ENCODE measurements at places on chromosomes 11 and 22. TPM values are rescaled to one million over a fixed set of nuclear protein-coding genes. Genes with fewer than 3 reads are reported as not detected.
A peak's percentile ranks its signal among the peaks of the same experiment; 100 is the strongest.

The RFPL2 gene
- total RNA-seq: not detected

The CNTF gene
- total RNA-seq: 0.82 TPM

The PIH1D2 gene
- total RNA-seq: 5.5 TPM

DNA sequence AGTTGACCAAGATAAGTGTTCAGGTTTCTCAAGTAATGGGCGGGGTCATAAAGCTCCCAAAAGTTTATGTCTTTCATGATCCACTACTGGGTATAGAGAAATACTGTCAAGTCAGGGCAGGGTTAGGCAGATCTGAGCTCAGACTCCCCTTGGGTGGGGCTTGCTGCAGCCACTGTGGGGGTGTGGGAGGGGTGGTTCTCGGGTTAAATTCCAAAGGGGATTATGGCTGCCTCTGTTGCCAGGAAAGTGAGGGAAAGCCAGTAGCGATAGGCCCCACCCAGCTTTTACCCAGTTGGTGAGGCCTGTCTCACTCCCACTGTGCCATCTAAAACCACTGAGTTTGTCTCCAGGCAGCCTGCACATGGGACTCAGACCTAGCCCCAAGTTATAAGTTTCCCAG is 37.8 kb downstream of the DLG2 start:
- no peak for DNase-seq

GRCh38 chr11:69416762-69417698 is 64.4 kb upstream of the LINC01488 start:
- no peak for DNase-seq

- DNase-seq: no peak
These were observed 86.0 kb downstream of the CCDC81 start for GRCh38 chr11:86460461-86461385.

DNA sequence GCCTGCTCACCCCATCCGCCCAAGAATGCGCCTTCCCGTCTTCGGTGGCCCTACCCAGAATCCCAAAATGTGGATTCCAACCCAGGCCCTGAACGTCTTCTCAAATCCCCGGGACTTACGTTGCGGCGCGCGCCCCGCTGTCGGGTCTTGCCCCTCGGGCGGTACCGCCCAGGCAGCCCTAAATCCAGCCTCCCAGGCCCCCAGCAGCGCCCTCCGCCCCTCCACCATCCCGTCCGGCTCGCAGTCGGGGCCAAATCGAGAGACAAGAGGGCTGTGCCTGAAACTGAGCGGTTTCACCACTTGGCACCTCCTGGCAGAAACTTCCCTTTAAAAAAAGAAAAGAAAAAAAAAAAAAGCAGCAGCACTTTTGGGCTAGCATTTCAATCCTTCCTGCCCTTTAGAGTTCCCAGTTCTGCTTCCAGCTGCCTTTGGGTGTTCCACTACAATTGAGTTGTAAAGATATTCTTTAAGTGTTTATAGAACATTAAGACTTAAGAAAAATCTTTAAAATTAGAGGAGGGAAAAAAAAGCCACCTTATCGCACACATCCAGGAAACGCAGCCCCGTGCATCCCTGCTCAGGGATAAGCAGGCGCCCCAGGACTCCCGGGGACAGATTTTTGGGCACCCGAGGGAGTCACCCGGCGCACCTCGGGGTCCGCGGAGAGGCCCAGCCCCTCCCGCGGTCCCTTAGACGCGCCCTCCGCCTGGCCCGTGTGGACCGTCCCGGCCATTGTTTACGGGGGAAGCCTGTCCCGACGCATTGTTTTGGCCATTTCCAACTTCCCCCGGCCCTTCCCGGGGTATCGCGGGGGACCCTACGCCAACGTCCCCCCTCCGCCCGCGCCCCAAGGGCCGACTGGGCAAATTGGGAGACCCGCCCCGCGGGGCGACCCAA is 57.6 kb downstream of the KCNJ4 start:
- peak; percentile 28 for DNase-seq

- DNase-seq: no peak
These were observed 346 bp downstream of the PPFIBP2 start for GRCh38 chr11:7514099-7514591.

DNA sequence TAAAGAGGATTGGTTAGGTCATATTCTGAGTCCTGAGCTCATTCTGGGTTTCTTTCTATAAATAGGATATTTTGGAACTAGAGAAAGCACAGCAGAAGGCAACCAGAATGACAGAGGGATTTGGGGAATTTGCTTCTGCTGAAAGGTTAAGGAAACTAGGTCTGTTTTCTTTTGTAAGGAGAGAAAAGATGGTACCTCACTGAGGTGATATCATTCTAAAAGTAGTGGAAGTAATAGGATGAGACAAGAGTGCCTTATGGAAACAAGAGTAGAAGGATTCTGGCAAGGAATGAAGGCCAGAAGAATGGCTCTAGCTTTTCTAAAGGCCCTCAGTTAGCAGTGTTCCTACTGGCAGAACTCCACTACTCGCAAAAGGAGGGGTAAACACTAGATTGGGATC is 26.7 kb upstream of the BDNF start:
- no peak for DNase-seq
